ENCODE measurements at places on chromosomes 3 and 15.
A peak's percentile ranks its signal among the peaks of the same experiment; 100 is the strongest.

- DNase-seq, result no peak
Observed at GRCh38 chr3:151863611-151864010, 9.8 kb upstream of the SUCNR1 start.

DNA sequence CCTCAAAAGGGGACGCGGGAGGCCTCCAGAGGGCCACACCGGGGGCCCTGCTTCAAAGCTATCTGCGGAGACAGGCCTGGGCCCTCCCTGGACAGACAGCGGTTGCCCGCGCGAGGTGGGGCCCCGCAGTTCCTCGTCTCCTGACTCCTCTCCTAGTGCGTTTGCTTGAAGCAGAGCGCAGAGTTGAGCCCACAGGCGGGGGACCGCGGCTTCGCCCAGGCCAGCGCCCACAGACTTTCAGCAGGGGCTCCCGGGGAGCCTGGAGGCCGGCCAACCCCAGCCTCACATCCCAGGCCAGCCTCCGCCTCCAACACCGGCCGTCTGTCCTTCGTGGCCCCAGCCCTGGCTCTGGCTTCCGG, 540 bp upstream of the ADAMTS7 start:
- no peak for DNase-seq

GRCh38 chr15:63939531-63940130, 105.9 kb upstream of the HERC1 start:
- DNase-seq, result no peak

DNA sequence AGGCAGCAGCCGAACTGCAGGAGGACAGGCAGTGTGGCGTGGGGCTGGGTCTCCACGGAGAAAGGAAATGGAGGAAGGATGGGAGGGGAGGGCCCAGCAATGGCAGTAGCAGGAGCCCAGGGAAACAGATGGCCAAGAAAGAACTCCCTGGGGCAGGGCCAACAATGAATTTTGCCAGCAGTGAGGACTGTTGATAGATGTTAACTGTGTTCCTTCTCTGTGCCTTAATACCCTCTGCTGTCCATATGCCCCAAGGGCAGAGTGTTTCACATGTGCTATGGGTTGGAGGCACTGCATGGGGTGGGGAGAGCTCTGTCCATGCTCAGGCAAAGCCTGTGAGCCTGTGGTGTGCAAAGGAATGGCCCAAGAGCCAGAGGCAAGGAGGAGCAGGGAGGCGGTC, 70.8 kb upstream of the POMGNT2 start:
- no peak for DNase-seq

DNA sequence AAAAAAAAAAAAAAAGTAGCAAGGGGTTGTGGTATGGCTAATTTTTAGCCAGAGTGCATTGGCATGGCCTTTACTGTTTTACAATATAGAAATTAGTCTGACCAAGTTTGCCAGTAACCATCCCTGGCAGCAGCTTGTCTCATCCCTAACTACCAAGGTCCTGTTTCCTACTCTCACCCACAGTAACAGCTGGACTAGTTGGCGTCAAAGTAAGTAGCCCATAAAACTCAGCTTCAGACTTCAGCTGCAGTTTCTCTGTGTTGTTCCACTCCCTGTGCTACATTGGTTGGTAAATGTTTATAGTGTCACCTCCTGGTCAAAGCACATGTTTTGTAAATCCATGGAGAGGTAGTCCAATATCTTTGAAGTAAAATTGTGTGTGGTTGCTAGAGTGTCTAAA, 691.3 kb downstream of the ZPLD1 start:
- no peak for DNase-seq

DNA sequence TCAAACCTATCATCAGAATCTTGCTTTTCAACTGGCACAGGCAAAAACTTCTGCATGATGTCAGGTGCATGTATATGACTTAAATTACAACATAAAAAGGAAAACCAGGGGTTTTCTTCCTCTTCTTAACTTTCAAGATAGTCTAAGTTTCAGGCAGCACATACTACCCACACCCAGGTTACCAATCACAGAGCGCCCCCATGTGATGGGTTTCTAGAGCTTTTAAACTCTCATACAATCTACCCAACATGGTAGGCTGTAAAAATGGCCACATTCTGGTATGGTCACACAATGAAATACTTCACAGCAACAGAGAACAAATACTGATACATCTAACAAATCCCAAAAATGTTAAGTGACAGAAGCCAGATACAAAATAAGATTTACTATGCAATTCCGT, 7.4 kb downstream of the MESD start:
- no peak for DNase-seq

GRCh38 chr3:27134171-27134796, 234.9 kb downstream of the NEK10 start:
- DNase-seq, result peak; percentile 23

DNA sequence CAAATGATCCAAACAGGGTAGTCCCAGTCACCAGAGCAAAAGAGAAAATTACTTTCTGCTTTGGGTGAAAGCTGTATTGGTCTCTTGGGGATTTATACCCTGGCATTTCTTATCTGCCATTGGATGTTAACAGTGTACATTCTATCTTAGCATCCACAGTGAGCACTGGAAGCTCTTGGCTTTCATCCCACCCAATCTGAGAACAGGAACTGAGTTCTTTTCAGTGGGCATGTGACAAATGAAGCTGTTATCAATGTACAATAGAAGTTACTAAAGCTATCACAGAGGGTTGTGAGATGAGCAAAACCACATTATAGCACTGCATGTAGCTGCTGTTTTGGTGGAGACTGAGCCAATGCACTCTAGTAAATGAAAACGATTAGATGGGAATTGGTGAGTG, 300.7 kb downstream of the TUSC7 start:
- DNase-seq, result no peak

DNA sequence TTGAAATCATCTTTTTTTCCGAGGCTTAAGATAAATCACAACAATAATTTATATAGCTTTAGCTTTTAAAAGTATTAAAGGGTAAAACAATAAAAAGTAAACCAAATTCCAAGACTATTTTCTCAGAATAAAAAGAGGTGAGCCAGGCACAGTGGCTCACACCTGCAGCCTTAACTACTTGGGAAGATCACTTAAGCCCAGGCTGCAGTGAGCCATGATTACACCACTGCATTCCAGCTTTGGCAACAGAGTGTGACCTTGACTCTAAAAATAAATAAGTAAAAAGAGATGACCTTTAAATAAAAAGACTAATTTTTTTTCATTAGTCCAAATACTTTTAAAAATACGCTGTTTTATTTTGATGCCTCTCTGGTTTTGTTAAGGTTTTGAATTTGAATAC, 54.4 kb downstream of the C3orf80 start:
- DNase-seq, result no peak

DNA sequence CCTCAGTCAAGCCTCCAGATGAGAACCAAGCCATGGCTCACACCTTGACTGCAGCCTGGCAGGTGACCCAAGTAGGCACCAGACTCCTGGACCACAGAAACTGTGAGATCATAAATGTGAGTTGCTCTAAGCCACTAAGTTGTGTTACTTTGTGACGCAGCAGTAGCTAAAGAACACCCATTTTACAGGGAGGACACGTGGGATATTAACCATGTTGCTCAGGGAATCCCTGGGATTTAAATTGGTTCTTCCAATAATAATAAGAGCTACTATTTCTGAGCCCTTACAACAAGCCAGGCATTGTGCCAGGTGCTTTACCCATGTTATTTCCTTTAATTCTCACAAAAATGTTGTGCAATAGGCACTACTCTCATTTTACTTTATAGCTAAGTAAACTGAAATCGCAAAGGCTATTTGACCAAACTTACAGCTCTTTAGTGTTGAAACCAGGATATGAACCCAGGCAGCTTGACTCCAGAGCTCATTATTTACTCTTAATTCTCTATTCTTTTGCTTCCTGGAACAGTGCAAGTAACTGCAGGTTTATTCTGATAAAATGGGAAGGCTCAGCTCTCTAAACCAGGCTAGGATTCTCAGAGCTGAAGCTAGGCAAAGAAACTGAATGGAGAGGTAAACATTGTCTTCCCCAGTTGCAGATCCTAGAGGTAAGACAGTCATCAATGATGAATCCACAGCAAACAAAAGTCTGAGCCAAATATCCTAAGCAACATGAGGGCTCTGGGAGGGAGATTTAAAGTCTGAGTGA, 294.4 kb downstream of the KBTBD8 start:
- no peak for DNase-seq

DNA sequence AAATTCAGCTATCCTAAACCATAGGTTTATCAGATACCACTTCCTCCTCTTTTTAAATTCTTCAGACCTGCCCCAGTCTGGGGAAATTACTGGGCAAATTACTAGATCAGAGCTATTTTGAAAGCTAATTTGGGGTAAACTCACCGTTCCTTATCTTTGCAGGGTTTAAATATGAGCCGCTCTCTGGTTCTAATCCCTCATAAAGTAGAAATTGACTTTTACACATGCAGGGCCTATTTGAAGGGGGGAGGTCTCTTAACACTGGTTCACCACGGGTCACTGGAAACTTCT, 11.0 kb upstream of the MEIS2 start:
- DNase-seq, result no peak

DNA sequence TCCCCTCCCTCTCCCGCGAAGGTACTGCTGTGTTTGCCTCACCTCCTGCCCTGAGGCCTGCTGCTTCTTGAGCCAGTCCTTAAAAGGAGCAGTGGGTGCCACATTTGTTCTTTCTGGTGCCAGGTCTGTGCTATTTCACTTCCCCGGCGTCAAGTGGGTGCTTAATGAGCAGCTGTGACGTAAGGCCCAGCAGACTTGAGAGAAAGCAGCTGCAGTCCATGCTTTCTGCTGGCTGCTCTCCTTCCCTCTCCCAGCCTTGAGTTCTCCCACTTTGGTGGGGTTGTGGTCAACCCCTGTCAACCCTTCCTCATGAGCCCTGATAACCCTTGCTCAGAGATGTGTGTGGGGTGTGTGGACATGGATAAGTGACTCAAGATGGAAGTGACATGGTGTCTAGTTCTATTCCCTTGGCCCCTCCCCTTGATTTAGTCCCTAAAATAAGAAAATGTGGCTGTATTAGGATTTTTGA, 6.9 kb downstream of the INAFM2 start:
- no peak for DNase-seq

GRCh38 chr3:17678116-17678741, 64.2 kb downstream of the TBC1D5 start:
- no peak for DNase-seq

GRCh38 chr15:98651036-98651481, 2.7 kb downstream of the IGF1R start:
- DNase-seq, result no peak

GRCh38 chr15:65184305-65184867, 756 bp downstream of the CLPX start:
- no peak for DNase-seq

- no peak for DNase-seq
Observed at GRCh38 chr3:10667901-10668476, 148.0 kb upstream of the SLC6A11 start.

GRCh38 chr3:100155128-100155527, 40.8 kb upstream of the FILIP1L start:
- no peak for DNase-seq

GRCh38 chr3:16286751-16287543, 21.9 kb downstream of the OXNAD1 start:
- no peak for DNase-seq

- DNase-seq, result no peak
Observed at GRCh38 chr3:138778643-138779042, 56.1 kb downstream of the PIK3CB start.

DNA sequence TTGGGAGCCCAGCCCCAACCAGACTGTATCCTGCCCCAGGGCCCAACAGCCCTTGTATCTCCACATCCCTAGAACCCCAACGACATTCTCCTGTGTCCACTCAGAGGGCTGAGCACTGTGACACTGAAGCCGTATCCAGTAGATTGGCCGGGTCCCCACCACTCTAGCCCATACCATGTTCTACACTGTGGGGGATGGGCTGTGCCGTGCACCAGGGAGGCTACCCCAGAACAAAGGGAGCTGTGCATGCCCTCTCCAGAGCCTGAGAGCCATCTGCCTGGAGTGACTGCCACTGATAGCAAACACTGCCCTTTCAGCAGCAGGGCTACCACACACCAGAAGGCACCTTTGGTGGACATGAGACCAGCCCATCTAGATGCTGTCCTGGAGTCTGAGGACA, 37.1 kb upstream of the CP start:
- no peak for DNase-seq

GRCh38 chr3:48885753-48886152, 12.9 kb downstream of the SLC25A20 start:
- no peak for DNase-seq

GRCh38 chr3:56980798-56981390, 79.6 kb upstream of the SPATA12 start:
- DNase-seq, result no peak

GRCh38 chr15:44694416-44694815, 16.7 kb downstream of the PATL2 start:
- DNase-seq, result no peak

DNA sequence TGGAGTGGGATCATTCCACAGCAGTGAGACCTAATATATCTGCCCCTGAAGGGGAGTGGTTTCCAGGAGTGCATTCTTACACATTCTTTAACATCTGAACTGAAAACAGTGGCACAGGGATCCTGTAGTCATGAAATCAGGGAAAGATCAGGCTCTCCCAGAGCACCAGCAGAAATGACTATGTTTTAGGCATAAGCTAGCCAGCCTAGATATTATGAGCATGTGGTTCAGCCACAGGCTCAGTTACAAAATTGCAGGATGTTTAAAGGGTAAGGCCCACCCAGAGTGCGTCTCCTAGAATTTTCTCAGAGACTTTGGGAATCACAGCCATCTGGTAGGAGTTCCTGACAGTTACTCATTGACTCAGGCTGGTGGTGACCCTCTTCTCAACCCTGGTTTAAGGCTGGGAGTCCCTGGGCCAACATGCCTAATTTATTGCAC, 20.9 kb downstream of the FSTL1 start:
- no peak for DNase-seq

DNA sequence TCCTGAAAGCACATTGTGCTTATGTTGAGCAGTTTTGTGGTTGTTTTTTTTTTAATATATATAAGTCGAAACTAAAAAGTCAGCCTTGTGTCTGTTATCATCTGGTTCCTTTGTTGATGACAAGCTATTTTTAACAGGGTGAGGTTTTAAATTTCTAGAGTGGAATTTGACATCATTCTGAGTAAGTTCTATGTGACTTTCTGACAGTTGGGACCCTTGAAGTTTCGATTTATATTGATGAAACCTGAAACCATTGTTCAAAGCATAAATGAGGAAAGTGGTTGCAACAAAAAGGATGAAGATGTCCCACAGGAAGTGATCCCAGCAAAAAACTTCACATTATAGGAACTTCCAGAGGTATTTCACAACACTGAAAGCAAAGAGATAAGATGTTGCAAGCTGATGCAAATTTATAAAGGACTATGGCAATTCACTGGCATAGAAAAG, 94.0 kb downstream of the CYP19A1 start:
- no peak for DNase-seq

- no peak for DNase-seq
Observed at GRCh38 chr15:65400760-65401610, 21.8 kb downstream of the IGDCC4 start.

- peak; percentile 67 for DNase-seq
Observed at GRCh38 chr3:14508966-14509795, 31.0 kb downstream of the GRIP2 start.

- no peak for DNase-seq
Observed at GRCh38 chr3:143770391-143770790, 77.9 kb downstream of the SLC9A9 start.

All from stimulated activated CD4-positive, alpha-beta T cell treated with anti-CD3 and anti-CD28 coated beads, Interleukin-1b, Interleukin-23, amount 100 ng/mL, for 1 hour (primary cell).